Activated T-cell treated with anti-CD3 and anti-CD28 coated beads, Interleukin-2, amount 50 U/mL, for 72 hours (primary cell): ENCODE measurements at places on chromosomes 16 and 17. TPM values are rescaled to one million over a fixed set of nuclear protein-coding genes. Genes with fewer than 3 reads are reported as not detected.

CENPT gene
- total RNA-seq, result 59.4 TPM

GRCh38 chr16:51881731-51882130, 665.2 kb downstream of the TOX3 start:
- no peaks in the 10 kb centered on the region for H3K27me3 ChIP-seq
- no peaks in the 10 kb centered on the region for H3K4me1 ChIP-seq
- no peak for DNase-seq
- H3K4me3 ChIP-seq, result no peak overlapping the region
- H3K36me3 ChIP-seq, result no peaks in the 10 kb centered on the region

- peaks cover 5% of the 10 kb centered on the region for H3K36me3 ChIP-seq
- peak; percentile 19 for DNase-seq
- H3K27ac ChIP-seq, result peak overlapping the region; percentile 100
- H3K27me3 ChIP-seq, result no peaks in the 10 kb centered on the region
Measured at GRCh38 chr16:57186872-57187854, 1.0 kb downstream of the RSPRY1 start.

DNA sequence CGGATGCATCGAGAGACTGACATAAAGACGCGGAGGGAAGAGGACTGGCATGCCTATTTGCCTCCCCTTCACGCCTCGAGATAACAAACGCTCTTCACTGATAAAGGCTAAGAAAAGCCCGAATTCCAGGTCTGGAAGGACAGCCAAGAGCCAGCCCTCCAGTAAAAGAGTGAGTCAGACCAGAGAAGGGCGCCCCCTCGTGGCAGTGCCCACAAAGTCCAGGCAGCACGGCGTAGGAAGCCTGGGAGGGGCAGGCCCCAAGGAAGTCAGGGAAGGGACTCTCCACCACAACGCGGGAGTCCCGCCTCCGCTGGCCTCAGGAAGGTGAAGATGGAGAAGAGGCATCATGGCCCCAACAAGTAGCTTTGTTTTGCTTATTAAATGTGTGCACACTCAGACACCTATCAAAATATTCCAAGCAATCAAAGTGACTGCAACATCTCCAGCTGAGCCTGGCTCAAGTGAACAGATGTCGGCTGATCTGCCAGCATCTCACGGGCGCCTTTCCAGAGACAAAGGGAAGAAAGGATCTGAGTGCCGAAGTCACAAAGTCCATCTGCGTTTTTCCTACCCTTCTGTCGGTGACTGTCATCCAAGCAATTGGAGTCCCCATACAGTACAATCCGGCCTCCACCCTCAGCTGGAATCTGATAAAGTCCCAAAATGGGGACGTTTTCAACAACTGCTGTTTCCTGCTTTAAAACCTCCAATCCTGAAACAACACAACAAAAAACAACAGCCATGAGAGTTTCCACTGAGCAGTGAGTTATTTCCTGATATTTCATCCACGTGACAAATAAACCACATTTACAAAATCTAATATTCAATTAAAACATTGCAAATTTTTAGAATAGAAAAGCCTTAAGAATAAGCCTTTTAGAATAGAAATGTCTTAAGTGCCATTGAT, 20.4 kb upstream of the SLC38A8 start:
- H3K36me3 ChIP-seq, result no peaks in the 10 kb centered on the region
- H3K27ac ChIP-seq, result peak overlapping the region; percentile 38
- H3K27me3 ChIP-seq, result no peaks in the 10 kb centered on the region
- DNase-seq, result peak; percentile 69

DNA sequence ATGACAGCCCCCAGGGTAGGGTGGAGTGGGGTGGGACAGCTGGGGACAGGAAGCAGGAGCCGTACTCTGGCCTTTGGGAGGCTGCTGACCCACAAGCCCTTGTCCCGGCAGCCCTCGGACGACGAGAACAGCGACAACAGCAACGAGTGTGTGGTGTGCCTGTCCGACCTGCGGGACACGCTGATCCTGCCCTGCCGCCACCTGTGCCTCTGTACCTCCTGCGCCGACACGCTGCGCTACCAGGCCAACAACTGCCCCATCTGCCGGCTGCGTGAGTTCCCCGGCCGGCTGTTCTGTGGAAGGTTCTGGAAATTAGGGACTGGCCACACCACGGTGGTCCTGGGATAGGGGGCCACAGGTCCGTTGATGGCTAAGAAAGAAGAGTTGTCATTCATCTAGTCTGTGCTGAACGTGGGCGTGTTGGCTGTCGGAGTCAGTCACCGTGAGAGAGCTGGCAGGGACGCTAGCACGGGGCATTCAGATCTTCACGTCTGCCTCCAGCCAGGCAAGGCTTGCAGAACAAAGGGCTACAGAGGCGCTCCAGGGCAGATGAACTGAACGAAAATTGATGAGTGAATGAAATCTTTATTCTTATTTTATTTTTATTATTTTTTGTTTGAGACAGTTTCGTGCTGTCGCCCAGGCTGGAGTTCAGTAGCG, 19.8 kb upstream of the NUDT16L1 start:
- no peak overlapping the region for H3K27ac ChIP-seq
- H3K27me3 ChIP-seq, result no peaks in the 10 kb centered on the region
- H3K36me3 ChIP-seq, result peaks cover 2% of the 10 kb centered on the region
- H3K4me3 ChIP-seq, result no peak overlapping the region

DNA sequence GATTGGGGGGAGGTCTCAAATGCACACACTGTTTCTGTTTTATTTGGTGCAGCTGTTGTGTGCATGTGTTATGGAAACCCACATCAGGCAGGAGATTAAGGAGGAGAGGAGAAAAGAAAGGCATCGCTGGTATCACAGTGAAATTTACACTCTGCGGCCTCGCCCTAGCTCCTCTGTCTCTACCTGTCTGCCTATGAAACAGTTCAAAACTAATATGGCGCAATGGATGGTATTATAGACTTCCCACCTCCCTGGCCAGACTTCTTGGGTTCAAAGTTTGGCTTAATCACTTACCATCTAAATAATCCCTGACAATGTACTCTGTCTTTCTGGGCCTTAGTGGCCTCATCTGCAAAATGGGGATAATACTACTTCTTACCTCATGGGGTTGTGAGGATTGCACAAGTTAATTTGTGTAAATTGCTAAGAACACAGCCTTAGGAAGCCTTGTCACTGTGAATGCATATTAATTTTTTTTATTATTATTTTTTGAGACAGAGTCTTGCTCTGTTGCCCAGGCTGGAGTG, 1.4 kb upstream of the ABCC1 start:
- no peak overlapping the region for H3K27ac ChIP-seq
- H3K4me1 ChIP-seq, result peaks cover 39% of the 10 kb centered on the region
- no peaks in the 10 kb centered on the region for H3K27me3 ChIP-seq
- no peak overlapping the region for H3K4me3 ChIP-seq
- no peak for DNase-seq
